Activated naive CD4-positive, alpha-beta T cell (primary cell): ENCODE measurements at places on chromosomes 2 and 18.

DNA sequence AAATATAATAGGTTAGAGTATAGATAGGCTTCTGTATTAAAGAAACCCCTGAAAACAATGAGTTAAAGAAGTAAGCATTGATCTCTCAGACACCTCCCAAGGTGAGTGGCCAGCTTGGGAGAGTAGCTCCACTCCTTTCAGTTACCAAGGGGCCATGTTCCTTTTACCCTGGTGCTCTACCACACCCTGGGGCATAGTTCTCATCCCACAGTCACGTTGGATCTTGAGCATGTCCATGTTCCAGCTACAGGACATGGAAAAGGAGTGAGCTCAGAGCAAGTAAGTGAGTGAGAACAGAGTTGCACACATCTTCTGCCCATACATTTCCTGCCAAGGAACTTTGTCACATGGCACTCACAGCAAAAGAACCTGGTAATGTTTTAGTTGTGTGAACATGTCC, 325.9 kb upstream of the SLC39A10 start:
- DNase-seq, result no peak

GRCh38 chr2:48946449-48947048, 191.0 kb upstream of the LHCGR start:
- DNase-seq, result no peak

- no peak for DNase-seq
Observed at GRCh38 chr2:1865716-1866234, 121.5 kb upstream of the PXDN start.

- DNase-seq, result no peak
Observed at GRCh38 chr2:144449028-144449406, 70.9 kb downstream of the ZEB2 start.

GRCh38 chr2:110691612-110692258, 13.9 kb upstream of the BUB1 start:
- no peak for DNase-seq
